ENCODE measurements at places on chromosomes 12 and 14. TPM values are rescaled to one million over a fixed set of nuclear protein-coding genes. Genes with fewer than 3 reads are reported as not detected.

- DNase-seq = no peak
These were observed 70.1 kb upstream of the HOXC13 start for GRCh38 chr12:53868511-53868986.

DNA sequence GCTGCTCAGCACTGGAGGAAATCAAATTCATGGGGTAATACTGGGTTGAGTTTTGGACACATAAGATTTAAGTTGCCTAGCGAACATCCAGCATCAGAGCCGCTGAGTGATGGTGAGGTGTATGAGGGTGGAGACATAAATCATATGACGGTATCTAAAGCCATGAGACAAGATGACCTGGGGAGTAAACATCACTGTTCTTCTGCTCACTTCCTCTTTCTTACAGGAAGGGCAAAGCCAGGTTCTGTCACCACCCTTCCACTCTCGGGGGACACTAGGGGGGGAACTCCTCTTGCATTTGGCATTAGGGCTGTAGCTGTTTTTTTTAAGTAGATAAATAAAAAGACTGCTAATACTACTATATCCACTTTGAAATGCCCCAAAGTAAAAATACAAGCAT lies 24.0 kb downstream of the PRDM4 start:
- DNase-seq = no peak

DNA sequence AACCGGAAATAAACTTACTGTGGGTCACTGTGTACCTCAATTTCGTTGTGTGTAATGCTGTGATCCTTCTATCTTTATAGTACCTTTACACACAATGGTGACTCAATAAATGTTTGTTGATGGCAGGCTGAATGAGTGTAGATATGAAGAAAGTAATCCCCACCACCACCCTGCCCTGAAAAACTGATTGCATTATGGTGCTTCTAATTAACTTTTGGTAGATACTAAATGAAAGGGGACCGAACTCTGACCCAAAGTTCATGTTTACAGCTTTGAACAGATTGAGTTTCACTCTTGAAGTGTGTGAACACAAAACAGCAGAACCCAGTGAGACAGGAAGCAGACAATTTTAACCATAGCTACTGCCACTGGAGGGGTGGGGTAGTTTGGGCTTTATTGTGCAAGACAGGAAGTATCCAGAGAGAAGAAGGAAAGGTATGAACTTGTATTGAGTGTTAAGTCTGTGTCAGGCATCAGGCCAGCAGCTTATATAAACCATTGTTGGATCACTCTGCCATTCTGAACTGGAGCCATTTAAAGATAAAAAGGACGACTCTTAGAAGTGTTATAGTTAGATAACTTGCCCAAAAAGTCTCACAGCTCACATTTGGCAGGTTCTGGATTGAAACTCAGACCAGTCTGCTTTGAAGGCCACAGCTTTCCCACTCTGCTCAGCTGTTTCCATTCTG lies 197.0 kb upstream of the AMIGO2 start:
- DNase-seq = no peak

DNA sequence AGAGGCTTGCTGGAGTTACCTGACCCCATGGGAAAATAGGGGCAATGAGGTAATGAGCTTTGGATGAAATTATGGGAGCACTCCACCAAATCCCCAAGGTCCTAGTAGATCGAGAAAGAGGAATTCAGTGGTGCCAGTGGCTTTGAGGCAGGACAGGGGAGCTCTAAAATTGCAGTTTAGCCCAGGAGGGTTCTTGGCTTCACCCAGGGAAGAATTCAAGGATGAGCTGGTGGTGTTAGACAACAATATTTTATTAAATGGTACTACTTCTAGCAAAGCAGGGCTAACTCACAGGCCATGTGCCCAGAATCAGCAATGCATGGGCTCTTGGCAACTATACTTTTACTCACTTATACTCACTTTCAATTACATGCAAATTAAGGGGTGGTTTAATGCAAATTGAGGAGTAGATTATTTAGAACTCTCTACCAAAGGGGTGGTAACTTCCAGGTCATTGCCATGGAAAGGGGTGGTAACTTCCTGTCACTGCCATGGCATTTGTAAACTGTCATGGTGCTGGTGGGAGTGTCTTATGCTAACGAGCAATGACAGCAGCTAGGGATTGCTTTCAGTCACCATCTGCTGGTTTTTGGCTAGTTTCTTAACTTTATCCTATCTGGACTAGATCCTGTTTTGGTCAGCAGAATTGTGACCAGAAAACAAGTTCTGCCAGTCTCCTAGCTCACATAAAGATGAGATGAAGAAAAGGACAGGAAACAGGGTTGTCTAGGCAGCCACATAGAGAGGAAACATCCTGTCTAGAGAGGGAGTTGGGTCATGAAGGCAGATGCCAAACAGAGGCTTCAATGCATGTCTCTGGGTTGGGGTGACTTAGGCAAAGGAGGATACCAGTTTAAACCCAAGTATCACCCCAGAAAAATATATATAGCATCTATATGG lies 64.7 kb downstream of the ZNF641 start:
- no peak for DNase-seq

DNA sequence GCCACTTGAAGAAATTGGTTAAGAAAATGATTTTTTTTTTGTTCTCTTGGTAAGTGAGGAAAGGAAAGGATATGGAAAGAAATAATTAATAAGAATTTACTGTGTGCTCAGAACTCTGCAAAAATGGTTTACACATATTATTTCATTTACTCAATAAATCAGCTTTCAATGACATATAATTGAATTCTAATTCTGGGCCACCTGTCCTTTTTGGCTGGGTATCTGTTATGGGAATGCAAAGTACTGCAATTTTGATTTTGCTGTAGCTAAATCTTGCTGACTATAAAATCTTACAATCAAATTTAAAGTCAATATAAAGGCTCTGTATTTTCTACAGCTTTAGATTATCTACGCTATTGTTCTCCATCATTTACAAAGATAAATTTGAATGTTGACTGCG lies 147.1 kb downstream of the GRIP1 start:
- DNase-seq = no peak

GRCh38 chr14:97796511-97796910 lies 999.3 kb downstream of the VRK1 start:
- DNase-seq = no peak

DNA sequence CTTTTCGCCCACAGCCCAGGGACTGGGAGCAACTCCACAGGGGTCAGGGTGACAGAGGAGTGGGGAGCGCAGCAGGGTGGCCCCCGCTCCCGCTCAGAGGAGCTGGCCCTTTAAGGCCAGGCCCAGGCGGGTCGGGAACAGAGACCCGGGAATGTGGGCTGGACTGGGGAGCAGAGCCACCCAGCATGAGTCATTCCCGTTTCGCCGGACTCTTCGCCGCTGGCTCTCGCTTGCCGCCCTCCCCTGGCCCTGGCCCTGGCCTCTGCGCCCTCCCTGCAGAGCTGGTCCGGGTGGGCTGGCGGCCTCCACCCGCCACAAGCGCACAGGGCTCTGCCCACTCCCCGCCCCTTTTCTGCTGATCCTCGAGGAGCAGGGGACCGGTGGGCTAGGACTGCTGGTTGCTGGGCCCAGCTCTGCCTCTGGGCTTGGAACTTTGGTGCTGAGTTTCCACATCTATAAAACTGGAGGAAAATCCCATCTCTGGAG lies 92.8 kb downstream of the NINJ2 start:
- DNase-seq = peak; percentile 85

DNA sequence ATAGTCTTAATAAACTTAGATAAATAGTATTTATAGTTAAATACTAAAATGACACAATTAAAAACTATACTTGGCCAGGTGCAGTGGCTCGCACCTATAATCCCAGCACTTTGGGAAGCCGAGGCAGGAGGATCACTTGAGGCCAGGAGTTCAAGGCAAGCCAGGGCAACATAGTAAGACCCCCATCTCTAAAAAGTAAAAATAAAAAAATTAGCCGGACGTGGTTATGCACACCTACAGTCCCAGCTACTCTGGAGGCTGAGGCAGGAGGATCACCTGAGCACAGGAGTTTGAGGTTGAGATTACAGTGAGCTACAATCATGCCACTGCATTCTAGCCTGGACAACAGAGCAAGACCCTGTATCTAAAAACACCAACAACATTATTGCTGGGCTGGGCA lies 16.0 kb downstream of the CINP start:
- DNase-seq = no peak

GRCh38 chr14:65957631-65958205 lies 528.5 kb upstream of the CCDC196 start:
- no peak for DNase-seq

GRCh38 chr14:84312551-84312950 lies 1217.4 kb upstream of the FLRT2 start:
- no peak for DNase-seq

Gene BIN2
- 1.7 TPM for total RNA-seq

Gene TMEM52B
- not detected for total RNA-seq

Gene RTL1
- total RNA-seq = not detected

Gene PPP1R12A
- 40.7 TPM for total RNA-seq
